Gastrocnemius medialis (tissue), 4 donors: ENCODE measurements at places on chromosomes 5 and 9. TPM values are rescaled to one million over a fixed set of nuclear protein-coding genes. Genes with fewer than 3 reads are reported as not detected.
A peak's percentile ranks its signal among the peaks of the same experiment; 100 is the strongest.

DNA sequence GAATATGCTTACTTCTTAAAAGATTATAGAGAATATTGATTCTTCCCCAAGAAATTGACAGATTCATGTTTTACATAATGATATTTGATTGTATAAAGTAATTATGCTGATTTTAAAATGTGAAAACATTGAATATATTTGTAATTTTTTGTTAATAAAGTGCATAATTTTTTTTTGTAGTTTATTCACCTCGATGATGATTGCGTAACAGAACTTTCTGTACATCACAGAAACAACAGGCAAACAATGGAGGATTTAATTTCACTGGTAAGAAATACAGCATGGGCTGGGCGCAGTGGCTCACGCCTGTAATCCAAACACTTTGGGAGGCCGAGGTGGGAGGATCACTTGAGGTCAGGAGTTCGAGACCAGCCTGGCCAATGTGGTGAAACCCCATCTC lies 70.1 kb downstream of the MELK start:
- no peaks in the 10 kb centered on the region for H3K36me3 ChIP-seq
- no peak for DNase-seq
- no peak overlapping the region for H3K4me3 ChIP-seq
- H3K4me1 ChIP-seq, result no peaks in the 10 kb centered on the region

GRCh38 chr9:120690372-120690771 lies 23.9 kb downstream of the MEGF9 start:
- DNase-seq, result no peak
- H3K27ac ChIP-seq, result no peak overlapping the region
- H3K4me1 ChIP-seq, result no peaks in the 10 kb centered on the region

DNA sequence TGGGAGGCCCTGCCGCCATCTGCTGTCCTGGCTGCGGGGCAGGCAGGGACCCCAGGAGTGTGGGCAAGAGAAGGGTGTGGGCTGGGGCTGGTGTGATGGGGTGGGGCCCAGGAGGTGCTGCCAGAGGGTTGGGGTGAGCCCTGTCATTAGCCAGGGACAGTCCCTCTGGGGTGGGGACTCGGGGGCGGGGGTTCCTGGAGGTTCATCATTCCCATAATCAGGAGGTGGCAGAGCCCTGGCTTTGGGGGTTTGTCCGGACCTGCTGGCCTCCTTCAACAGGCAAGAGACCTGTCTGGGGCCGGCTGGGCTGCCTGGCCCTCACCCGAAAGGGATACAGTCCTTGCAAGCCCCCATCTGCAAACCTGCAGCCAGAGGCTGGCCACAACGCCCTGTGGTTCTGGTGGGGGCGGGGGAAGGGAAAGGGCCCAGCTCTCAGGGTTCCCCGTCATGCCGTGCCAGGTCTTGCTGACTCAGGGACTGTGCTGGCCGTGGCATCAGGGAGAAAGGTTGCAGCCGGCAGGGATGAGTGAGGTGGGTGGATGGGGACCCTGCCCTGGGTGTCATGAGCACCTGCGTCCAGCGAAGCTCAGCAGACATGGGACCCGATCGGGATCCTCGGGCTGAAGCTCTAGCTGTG lies 65.2 kb downstream of the MRPL36 start:
- no peak overlapping the region for H3K27ac ChIP-seq
- H3K4me1 ChIP-seq, result no peaks in the 10 kb centered on the region
- no peak overlapping the region for H3K4me3 ChIP-seq

DNA sequence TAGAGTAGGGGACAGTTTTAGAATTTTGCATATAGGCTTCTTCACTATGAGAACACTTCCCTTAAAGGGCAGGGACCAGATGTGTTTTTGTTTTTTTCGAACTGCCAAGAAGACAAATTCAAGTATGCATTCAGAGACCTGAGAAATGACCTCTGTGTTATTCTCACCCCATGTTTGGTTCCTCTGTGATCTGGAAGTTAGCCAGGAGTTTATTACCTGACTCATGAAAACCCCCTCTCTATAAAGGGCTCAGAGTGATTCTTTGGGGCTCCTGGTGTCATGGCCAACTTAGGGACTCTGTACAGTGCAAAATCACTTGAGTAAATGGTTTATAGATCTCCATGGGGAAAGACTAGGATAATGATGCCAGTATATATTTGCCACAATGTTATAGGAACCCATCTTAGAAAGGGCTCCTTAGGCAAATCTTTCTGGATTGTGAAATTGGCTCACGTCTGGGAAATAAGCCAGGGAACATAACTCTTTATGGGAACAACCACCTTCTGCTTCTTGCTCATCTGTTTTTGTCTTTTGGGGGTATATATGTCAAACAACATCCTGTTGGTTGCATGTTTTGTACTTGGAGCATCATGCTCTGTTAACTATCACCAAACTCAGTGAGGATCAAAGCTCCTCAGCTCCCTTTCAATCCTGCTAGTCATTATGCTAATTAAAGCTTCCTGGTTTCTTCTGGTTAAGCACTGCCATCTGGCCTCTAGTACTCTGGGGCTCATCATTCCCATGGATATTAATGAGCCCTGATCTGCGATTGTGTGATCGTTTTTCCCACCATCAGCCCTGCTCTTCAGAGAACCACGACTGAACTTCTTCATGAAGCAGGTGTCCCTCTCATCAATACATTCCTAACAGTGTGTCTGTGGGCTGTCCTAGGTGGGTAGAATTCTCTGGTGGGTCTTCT lies 173.4 kb upstream of the CDH12 start:
- no peak overlapping the region for H3K4me3 ChIP-seq
- H3K4me1 ChIP-seq, result no peaks in the 10 kb centered on the region
- no peaks in the 10 kb centered on the region for H3K27me3 ChIP-seq
- H3K27ac ChIP-seq, result no peak overlapping the region

DNA sequence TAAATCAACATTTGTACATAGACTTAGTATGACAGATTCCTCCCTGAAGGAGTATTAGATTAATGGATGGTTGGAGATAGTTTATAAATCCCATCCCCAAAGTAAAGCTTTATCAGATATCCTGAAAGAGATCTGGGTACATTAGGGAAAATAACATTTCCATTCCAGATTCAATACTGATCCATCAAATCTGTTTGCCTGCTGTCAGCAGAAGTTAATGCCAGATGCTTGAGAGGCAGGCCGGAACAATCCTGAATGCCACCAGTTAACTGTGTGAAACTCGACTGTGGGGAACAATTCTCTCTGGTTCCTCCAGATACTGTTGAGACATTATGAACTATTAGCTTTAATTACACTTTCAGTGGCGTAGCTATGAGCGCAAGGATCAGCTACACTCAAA lies 1166.8 kb downstream of the MAT2B start:
- no peak overlapping the region for H3K4me3 ChIP-seq
- no peaks in the 10 kb centered on the region for H3K27me3 ChIP-seq
- DNase-seq, result no peak

Gene SEMA4D
- 23.6 TPM for total RNA-seq

- DNase-seq, result no peak
- H3K4me1 ChIP-seq, result no peaks in the 10 kb centered on the region
- no peak overlapping the region for H3K27ac ChIP-seq
- no peaks in the 10 kb centered on the region for H3K27me3 ChIP-seq
- no peaks in the 10 kb centered on the region for H3K36me3 ChIP-seq
These were observed 13.3 kb upstream of the C5orf63 start for GRCh38 chr5:127086589-127086988.

- H3K36me3 ChIP-seq, result no peaks in the 10 kb centered on the region
- peak overlapping the region; percentile 42 for H3K27ac ChIP-seq
- peak; percentile 61 for DNase-seq
- H3K4me3 ChIP-seq, result no peak overlapping the region
These were observed 415.6 kb downstream of the GADD45G start for GRCh38 chr9:90020276-90020871.

DNA sequence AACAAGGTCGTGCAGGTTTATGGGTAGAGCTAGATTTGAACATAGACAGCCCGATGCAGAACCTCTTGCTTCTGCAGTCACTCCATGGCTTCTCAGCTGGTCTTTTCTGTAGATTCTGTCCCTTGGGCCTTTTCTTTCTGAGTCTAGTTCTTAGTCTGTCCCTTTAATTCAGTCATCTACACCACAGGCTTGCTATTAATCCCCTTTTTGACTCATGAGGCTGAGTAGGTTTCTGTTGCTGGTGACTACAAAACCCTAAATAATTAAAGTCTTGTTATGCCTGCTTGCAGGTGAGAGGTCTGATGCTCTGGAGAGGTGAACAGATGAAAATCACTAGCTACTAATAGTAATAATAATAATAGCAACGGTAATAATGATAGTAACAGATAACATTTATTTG lies 19.3 kb upstream of the STRBP start:
- DNase-seq, result no peak
- H3K4me3 ChIP-seq, result no peak overlapping the region
- no peaks in the 10 kb centered on the region for H3K4me1 ChIP-seq
- no peak overlapping the region for H3K27ac ChIP-seq

- H3K4me1 ChIP-seq, result no peaks in the 10 kb centered on the region
- H3K27me3 ChIP-seq, result no peaks in the 10 kb centered on the region
- no peak overlapping the region for H3K27ac ChIP-seq
- H3K4me3 ChIP-seq, result no peak overlapping the region
- no peaks in the 10 kb centered on the region for H3K36me3 ChIP-seq
These were observed 457.5 kb downstream of the IRX1 start for GRCh38 chr5:4053136-4053535.

Gene SLC6A7
- total RNA-seq, result not detected

DNA sequence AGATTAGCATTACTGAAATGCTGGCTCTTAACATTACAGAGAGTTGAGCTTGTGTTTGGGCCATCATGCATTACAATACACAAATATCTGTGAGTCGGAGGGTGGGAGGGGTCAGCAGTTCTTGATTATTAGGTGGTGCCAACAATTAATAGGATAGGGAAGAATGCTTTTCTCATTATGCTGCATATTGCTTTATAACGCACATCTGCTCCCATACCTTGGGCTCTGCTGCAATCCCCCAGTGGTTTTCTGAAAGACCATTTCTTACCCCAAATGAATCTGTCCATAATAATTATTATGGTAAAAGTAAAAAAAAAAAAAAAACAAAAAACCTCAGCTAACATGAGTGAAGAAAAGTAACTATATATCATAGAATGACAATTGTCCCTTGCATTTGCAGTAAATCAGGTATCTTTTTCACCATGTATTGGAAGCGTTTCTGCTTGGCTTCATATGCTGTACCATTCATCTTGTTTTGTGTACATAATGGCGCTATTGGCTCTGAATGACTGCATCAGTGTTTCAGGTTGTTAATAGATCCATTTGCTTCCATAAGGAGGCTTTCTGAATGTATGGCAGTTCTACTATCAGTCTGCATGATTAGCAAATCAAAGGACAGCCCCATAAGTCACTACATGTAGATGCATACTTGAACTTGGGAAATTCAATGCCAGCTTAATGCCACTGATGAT lies 75.9 kb downstream of the CAVIN4 start:
- H3K36me3 ChIP-seq, result no peaks in the 10 kb centered on the region
- no peaks in the 10 kb centered on the region for H3K4me1 ChIP-seq
- no peak for DNase-seq

Gene TAF1L
- not detected for total RNA-seq

Gene ZDHHC11B
- 1.0 TPM for total RNA-seq

Gene INSL6
- total RNA-seq, result not detected

DNA sequence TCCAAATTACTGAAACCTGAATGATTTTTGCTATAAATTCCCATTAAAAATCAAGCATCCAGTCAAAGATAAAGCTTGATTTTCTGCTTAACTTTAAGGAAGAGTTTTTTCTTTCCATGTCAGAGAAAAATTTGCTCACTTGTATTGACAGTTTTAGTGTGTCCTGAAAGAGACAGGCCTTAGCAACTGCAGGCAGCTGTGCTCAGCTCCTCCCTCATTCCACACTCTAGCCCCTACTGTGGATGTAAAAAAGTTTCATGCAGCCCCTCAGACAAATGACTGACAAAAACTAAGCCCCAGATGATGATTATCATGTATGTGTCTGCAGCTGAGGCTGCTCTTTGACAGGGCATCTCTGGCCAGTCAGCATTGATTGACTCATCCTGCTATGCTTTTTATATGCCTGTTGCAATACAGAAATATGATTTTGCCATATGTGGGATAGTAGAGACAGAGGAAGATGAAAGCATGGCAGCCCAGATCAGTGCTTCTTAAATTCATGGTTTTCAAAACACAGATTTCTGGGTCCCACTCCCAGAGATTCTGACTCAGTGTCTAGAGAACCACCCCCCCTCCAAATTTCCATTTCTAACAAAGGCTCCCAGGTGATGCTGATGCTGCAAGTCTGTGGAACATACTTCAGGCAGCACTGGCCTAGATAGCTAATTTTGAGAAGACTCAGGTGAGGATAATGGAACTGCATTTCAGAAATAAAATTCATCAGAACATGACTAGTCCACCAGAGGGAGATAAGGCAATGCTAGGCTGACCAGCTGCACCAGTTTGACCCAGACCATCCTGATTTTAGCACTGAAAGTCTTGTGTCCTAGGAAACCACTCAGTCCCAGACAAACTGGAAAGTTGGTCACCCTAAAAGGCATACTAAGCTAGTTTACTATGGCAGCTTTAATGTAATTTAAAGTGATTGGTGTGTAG lies 298.7 kb upstream of the KCNN2 start:
- no peaks in the 10 kb centered on the region for H3K36me3 ChIP-seq
- H3K4me3 ChIP-seq, result no peak overlapping the region
- no peak for DNase-seq

DNA sequence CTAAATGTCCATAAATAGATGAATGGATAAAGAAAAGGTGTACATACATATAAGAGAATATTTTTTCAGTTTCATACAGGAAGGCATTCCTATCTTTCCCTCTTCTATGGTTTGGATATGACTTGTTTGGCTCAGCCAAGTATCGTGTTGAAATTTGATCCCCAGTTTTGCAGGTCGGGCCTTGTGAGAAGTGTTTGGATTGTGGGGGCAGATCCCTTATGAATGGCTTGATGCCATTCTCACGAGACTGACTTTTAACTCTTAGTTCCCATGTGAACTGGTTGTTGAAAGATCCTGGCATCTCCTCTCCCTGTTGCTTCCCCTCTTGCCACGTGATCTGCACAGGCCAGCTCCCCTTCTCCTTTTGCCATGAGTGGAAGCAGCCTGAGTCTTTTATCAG lies 421.1 kb upstream of the FTMT start:
- no peaks in the 10 kb centered on the region for H3K36me3 ChIP-seq
- H3K27ac ChIP-seq, result no peak overlapping the region
- no peaks in the 10 kb centered on the region for H3K27me3 ChIP-seq
- no peak for DNase-seq
- no peak overlapping the region for H3K4me3 ChIP-seq

Gene SPATA31A1
- total RNA-seq, result not detected

Gene PTTG1
- total RNA-seq, result 18.1 TPM

Gene PTGES
- total RNA-seq, result 1.2 TPM

- peak overlapping the region; percentile 76 for H3K4me3 ChIP-seq
- DNase-seq, result peak; percentile 42
- H3K36me3 ChIP-seq, result peaks cover 14% of the 10 kb centered on the region
- H3K27ac ChIP-seq, result peak overlapping the region; percentile 100
- H3K4me1 ChIP-seq, result peaks cover 27% of the 10 kb centered on the region
- H3K27me3 ChIP-seq, result no peaks in the 10 kb centered on the region
These were observed 597 bp upstream of the TMEM250 start for GRCh38 chr9:136119061-136119882.

- peak overlapping the region; percentile 99 for H3K4me3 ChIP-seq
- DNase-seq, result no peak
- no peaks in the 10 kb centered on the region for H3K36me3 ChIP-seq
- peaks cover 39% of the 10 kb centered on the region for H3K4me1 ChIP-seq
These were observed 1.5 kb downstream of the CDC42SE2 start for GRCh38 chr5:131265311-131265803.
